ENCODE measurements at places on chromosomes 1 and 21. TPM values are rescaled to one million over a fixed set of nuclear protein-coding genes. Genes with fewer than 3 reads are reported as not detected.

Gene NOS1AP
- total RNA-seq = 16.6 TPM

Gene FMO4
- 1.9 TPM for total RNA-seq

Gene NPPB
- total RNA-seq = not detected

Gene TSTD1
- total RNA-seq = 35.1 TPM

Gene TFAP2E
- total RNA-seq = 0.31 TPM

Gene KCNJ10
- total RNA-seq = 3.4 TPM

Gene PRR9
- not detected for total RNA-seq

Gene AMPD2
- 82.0 TPM for total RNA-seq

All from parietal lobe (tissue), 2 donors.